ENCODE measurements at places on chromosomes 6 and 20.

DNA sequence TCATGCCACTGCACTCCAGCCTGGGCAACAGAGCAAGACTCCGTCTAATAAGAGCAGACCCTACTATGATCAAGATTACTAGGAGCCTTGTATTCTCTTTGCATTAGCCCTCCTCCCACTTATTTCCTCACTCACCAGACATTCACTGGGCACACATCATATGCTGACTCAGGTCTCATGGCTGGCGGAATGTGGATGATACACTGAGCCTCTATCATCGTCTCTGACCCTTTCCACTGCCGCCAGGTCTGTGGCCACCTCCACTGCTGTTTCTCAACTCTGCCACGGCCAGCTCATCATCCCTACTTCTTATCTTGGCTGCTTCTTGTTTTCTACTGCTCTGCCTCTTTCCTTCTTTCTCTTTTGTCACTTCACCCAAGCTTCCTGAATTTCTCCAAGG, 161.0 kb downstream of the BACH2 start:
- DNase-seq, result no peak

- DNase-seq, result no peak
These were observed 336.8 kb downstream of the HDGFL1 start for GRCh38 chr6:22906091-22906549.

- DNase-seq, result no peak
These were observed 49.8 kb downstream of the KCTD20 start for GRCh38 chr6:36492621-36493020.

- DNase-seq, result no peak
These were observed 74.7 kb upstream of the TMEM170B start for GRCh38 chr6:11462742-11463397.

DNA sequence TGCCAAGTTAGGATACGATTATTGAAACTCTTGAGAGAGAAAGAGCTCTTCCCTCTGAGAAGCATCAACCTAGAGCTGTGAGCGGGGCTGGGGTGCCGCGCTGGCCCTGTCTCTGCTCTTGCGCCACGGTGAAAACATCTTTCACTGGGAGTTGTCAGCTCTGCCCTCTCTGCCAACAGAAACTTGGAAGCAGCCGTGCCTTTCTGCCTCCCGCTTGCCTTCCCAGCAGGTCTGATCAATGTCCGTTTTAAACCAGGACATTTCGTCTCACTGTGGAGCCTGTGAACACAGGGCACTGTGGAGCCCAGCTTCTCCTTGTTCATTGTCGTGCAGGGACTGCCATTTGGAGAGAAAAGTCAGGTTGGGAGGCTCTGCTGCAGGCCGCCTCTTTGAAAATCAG, 249.2 kb upstream of the PMEPA1 start:
- DNase-seq, result no peak

- no peak for DNase-seq
These were observed 186.7 kb downstream of the PHACTR1 start for GRCh38 chr6:12903246-12903645.

DNA sequence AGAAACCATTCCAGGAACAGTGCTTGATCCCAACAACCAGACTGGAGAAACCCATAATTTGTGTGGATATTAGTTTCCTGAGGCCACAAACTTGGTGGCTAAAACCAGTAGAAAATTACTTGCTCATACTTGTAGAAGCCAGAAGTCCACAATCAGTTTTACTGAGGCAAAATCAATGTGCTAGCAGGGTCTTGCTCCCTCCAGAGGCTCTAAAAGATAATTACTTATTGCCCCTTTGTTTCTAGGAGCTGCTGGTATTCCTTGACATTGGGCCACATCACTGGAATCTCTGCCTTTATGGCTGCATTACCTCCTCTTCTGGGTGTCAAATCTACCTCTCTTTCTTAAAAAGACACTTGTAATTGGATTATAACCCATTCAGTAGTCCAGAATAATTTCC, 142.2 kb upstream of the SAMD5 start:
- no peak for DNase-seq

DNA sequence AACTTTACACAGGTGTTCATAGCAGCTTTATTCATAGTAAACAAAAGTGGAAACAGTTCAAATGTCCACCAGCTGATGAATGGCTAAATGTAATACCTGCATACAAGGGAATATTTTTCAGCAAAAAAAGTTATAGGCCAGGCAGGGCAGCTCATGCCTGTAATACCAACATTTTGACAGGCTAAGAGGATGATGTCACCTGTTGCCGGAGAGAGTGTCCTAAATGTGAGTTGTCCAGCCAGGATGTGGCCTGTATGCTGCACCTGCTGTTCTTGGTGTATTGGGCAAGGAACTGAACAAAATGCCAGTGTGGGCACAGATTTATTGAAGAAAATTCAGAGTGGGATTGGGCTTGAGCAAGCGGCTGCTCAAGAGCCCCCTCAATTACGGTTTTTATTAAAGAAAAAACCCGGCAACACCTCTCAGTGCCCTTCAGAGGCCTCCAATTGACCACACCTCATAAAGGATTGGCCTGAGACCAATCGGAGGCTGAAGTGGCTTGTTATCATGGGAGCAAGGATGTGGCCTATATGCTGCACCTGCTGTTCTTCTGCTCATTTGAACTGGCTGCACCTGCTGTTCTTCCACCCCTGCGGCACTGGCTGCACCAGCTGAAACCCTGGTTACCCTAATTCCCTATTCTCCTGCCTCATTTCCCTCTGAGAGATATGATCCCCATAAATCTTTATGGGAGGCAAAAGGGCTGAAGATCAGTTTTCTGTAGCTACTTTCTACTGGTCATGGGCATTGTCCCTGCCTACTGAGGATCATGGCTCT, 164.3 kb upstream of the PROKR2 start:
- DNase-seq, result peak; percentile 93

DNA sequence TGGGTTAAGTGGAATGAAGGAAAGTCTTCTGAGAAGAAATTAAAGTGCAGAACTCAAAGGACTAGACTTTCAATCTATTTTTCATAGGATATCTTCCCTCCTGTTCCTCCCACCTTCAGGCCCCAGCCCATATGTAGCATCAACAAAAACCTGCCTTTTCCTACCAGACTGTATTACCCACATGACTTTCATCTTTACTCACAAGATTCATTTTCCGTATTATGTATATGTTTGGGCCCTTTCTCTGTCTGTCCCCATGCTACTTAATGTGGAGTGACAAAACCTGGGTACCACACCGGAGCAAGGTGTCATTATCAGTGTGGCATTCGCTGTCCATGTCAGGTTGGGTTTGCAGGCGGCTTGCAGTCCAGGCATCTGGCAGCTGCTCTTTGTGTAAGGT, 18.8 kb upstream of the CNR1 start:
- no peak for DNase-seq

DNA sequence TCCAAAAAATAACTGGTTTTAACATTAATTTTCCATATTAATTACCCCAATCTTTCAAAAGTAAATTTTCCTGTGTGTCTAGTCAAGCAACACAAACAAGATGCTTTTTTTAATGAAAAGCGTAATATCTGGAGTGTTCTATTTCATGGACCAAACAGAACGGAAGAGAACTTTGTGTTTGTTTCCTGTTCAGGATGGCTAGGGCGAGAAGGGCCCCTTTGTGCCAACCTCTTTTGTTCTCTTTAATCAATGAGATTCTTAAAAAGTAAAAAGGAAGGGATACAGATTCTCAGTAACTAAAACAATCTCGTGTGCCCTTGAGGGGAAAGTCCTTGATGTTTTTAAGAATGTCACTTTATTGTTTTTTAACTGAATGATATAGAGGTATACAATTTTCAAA, 55.7 kb downstream of the GNAS start:
- DNase-seq, result no peak

DNA sequence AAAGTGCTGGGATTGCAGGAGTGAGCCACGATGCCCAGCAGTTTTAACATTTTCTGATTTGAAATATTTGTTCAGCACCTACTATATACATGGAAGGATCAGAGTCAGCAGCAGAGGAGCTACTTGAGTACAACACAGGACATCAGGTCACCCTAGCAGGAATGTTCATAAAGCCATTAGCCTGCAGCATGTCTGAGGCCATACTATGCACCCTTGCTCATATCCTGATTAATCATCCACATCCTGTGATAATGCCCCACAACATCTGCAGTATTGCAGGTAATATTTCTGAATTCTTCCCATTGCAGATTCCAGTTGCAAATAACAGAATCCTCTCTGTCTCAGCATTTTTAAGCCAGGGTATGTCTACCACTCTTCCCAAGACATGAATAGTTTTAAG, 171.0 kb upstream of the PRND start:
- no peak for DNase-seq

- DNase-seq, result no peak
These were observed 29.9 kb downstream of the KIF13A start for GRCh38 chr6:17957498-17957897.

DNA sequence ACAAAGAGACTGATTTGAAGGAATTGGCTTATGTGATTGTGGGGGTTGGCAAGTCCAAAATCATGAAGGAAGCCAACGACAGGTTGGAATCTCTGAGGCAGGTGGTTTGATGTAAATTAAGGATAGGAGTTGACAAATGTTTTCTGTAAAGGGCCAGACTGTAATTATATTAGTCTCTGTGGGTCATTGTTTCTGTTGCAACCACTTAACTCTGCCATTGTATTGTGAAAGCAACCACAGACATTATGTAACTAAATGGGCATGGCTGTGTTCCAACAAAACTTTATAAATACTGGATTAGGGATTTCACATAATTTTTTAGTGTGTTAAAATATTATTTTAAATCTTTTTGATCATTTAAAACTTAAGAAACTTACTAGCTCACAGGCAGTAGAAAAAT, 199.2 kb upstream of the MYLIP start:
- DNase-seq, result peak; percentile 67

DNA sequence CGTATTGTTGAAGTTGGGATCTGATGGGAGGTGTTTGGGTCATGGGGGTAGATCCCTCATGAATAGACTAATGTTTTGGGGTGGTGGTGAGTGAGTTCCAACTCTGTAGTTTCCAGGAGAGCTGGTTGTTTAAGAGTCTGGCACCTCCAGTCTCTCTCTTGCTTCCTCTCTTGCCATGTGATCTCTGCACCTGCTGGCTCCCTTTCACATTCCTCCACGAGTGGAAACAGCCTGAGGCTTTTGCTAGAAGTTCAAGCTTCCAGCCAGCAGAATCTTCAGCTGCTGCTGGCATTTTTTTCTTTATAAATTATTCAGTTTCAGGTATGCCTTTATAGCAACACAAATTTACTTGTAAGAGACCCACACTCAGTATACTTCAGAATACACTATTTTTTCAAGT, 1021.6 kb downstream of the EYS start:
- no peak for DNase-seq

GRCh38 chr20:23151885-23152284, 65.8 kb upstream of the CD93 start:
- DNase-seq, result no peak

GRCh38 chr6:163301726-163302635, 112.5 kb upstream of the QKI start:
- no peak for DNase-seq

DNA sequence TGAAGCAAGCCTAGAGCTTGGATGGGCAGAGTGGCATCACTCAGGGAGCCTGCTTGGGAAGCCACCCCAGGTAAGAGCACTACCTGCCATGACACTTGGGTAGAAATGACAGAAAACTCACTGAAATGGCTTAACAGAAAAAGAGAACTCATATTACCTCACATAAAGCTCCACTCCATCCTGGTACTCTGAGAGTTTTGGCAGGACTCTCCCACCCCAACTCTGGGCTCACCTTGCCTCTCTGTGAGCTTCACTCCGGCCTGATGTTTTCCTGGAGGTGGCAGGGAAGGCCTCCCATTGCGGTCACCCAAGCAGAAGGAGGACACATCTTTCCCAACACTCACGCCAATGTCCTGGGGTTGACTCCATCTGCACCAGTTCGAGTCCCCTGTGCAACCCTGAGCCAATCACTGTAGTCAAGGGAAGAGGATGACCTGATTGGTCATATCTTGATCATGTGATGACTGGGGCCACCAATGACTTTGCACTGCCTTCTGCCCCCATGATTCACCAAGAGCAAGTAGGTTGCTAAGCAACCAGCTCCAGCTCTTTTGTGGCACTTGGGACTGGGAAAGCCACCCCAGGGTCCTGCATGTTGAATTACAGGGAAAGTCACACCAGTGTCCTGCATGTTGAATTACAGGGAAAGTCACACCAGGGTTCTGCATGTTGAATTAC, 446.1 kb upstream of the SULF2 start:
- no peak for DNase-seq

DNA sequence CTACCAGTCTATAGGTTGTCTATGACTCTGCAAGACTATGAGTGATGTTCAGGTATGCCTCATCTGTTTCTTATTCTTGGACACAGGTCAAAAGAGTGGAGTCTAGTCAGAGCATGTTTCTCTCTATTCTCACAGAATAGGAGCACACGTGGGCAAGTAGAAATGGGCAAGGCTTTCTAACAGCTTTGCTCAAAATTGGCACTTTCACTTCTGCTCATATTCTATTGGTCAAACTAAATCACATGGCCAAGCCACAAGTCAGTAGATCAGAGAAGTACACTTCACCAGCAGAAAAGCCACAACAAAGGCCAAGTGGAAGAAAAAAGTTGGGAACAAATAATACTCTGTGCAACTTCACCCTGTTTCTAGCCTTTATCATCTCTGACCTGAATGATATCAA, 354.5 kb upstream of the SYNCRIP start:
- DNase-seq, result no peak

DNA sequence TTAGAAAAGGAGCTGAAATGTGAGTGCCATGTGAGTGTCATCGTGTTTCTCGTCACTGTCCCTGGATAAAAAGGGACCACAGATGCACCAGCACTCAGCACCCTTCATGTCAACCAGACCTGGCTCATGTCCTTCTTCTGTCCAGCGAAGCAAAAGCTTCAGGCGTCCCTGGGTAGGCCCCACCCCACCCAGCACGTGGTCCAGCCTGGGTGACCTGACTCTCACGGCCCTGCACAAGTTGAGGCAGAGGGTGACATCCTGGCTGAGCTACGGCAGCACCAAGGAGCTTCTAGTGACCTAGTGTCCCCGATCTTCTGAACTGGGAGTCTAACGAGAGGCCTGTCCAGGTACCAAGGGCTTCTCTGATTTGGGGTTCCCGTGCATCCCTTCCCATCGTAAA, 37.8 kb downstream of the PSMG4 start:
- DNase-seq, result no peak

- no peak for DNase-seq
These were observed at the start of gene HLA-DQB1 for GRCh38 chr6:32666420-32667300. Gene HLA-DQB1 (minus strand): TSS chr6:32666657. CDS start chr6:32666607, 50 bp downstream.

DNA sequence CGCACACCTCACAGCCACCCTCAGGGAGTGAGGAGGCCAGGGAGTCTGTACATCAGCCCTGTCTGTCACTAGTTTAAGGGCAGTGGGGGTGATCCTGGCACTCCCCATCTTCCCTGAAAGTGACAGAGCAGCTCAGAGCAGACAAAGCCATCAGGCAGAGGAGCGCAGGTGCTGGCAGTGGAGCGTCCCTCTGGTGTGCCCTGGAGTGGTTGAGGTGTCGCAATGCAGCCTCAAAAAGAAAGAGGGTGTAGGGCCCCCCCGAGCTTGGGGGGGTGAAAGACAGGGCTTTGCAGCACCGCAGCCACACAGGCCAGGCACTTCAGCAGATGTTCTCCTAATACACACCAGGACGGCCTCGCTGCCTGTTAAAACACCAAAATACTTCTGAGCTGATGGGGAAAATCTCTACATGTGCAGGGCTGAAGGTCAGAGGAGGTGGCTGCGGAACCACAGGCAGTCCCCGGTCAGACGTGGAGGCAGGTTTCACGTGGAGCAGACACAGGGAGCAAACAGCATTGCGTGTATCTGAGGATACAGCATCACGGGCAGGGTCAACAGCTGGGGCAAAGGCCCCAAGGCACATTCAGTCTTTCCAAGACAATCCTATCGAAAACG, 69.5 kb downstream of the PREX1 start:
- no peak for DNase-seq

GRCh38 chr6:107618672-107619071, 128.8 kb downstream of the SOBP start:
- DNase-seq, result no peak

Measured in NCI-H1105 treated with DMSO at 0.1 percent for 48 hours (cell line).